ENCODE measurements at places on chromosomes 2 and 18. TPM values are rescaled to one million over a fixed set of nuclear protein-coding genes. Genes with fewer than 3 reads are reported as not detected.

DNA sequence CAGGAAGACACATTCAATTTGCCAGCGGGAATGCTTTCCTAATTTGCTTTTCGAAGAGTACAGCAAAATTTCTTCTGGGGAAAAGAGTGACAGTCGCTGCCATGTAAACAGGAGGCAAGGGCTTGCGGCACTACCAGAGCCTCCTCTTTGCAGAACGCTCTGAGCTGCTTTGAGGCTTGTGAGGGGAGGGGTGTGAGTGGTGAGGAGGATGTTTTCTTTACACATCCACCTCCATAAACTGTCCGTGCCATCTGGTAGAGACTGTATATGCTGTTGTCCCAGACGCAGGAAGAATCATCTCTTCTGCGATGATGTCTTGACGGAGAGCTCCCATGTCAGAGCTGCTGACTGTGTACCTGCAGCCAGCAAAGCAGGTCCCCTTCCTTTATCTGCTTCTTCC lies 138.0 kb downstream of the SOCS6 start:
- no peak for DNase-seq

The PSMA8 gene
- total RNA-seq, result not detected

- no peak for DNase-seq
Observed at GRCh38 chr2:99152199-99152895, 2.4 kb downstream of the TSGA10 start.

DNA sequence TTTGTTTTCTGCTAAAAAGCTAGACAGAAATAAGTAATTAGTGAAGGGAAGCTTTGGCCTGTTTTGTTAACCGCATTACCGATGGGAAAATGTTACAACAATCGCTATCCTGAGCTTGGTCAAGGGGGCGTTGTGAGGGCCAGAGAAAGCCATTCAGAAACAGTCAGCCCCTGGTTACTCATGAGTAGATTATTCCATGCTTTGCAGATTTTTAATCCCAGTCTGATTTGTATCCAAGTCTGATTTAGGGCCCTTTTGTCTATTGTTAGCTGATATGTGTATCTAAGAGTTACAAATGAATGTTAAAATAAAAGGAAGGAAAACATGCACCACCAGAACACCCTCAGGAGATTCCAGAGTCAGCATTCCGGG lies 99.1 kb downstream of the PRPF40A start:
- no peak for DNase-seq

DNA sequence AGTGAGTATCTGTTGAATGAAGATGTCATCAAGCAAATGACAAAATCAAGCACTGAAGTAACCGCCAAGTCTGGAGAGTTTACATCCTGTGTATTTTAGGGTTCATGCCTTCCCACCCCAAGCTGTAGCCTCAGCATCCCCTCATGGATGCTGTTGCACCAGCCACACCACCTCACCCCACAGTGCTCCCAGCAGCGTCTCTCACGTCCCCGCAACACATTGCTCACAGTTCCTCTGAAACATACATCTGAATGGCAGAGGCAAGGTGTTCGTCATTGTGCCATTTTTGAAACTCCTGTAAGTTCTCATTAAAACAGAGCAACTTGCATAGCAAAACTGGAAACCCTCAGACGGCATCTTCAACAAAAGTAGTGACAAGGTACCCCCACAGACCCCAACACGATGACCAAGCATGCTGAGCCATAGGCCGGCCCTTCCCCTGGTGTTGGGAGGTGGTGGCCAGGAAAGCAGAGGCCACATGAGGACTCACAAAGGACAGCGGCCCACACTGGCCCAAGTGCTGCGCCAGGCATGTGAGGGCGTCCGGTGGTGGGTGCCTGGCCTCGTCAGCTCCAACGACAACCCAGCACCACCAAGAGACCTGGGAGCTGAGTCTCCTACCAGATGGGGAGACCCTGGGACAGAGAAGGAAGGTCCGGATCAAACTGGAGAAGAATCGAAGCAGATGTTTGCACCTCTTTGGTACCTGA lies 456.5 kb downstream of the EIPR1 start:
- no peak for DNase-seq

- DNase-seq, result no peak
Observed at GRCh38 chr2:44150473-44150872, 18.2 kb upstream of the PPM1B start.

The ERCC3 gene
- total RNA-seq, result 34.7 TPM

DNA sequence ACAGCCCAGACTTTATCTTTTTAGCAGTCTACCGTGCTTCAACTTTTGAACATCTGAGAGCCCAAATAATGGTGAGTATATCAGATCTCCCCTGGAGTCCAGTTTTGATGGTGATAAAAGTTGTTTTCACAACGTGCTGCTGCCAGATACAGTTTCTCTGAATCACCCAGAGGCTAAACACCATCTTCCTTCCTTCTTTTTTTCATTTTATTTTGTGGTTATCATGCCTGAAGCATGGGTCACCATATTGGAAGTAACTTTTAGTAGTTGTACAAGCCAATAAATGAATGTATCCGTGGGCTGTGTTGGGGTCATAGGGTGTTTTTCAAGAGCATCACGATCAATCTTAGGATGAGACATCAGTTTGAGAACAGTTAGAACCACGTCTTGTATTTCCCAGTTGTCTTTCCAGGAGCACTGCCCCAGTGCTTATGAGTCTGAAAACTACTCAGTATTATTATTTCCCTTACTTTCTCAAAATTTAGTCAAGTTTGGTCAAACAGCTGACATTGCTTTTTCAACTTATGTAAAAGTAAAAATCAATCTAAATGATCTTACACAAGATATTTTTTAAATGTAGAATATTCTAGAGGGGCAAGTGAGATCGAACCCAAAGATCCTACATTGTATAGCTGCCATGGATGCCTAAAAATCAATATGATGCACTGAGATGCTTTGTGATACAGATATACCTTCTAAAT lies 311.4 kb downstream of the CTNNA2 start:
- DNase-seq, result no peak

The ALLC gene
- total RNA-seq, result 0.81 TPM

The HK2 gene
- 23.7 TPM for total RNA-seq

Data from mucosa of gallbladder (tissue), 1 donor.